ENCODE measurements at places on chromosomes 2 and 18. TPM values are rescaled to one million over a fixed set of nuclear protein-coding genes. Genes with fewer than 3 reads are reported as not detected.

GRCh38 chr2:10741139-10741538, 19.7 kb downstream of the ATP6V1C2 start:
- no peak for DNase-seq

GRCh38 chr2:25078170-25079049, 36.5 kb downstream of the EFR3B start:
- DNase-seq, result peak; percentile 23

C18orf54 gene
- 8.1 TPM for total RNA-seq

VIT gene
- total RNA-seq, result not detected

- no peak for DNase-seq
These were observed 1711.2 kb upstream of the CELF4 start for GRCh38 chr18:39276764-39277163.

DRC1 gene
- total RNA-seq, result 0.07 TPM

ZEB2 gene
- total RNA-seq, result not detected

SP5 gene
- total RNA-seq, result 86.9 TPM

- no peak for DNase-seq
These were observed 108.2 kb upstream of the CTDP1 start for GRCh38 chr18:79571211-79572092.

DNA sequence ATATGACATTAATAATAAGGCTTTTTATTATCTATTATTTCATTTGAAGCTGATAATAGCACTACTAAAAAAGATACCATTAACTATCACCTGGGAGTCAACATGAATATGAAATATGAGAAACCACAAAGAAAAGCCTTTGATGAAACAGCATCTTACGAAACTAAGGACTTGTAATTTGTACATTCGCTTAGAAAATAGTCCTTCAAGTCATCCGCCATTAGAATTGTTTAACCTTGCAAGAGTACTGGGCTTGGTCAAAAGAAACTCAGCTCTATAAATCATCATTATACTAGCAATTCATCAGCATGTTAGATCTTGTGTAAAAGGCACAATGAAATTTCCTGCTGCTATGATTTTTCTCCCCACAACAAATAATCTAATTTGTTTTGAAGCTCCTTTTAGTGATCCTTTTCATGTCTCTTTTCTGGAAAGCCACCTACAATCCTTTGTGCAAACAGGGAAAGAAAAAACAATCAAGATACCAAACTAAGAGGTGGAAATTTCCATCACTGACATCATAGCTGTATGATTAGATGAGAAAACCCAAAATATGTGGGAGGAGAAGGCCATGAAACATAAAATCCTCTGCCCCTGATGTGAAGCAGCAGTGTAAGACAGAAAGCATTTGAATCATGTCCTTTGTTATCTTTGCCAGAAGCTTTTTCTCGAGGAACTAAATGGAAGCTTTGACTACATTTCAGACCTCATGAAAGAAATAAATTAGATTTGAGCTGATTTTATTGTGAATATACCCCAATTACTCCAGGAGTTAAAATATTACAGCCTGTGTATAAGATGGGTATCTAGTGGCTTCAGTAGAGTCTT, 31.2 kb downstream of the SCN9A start:
- peak; percentile 70 for DNase-seq

- no peak for DNase-seq
These were observed 1228.3 kb upstream of the FAM98A start for GRCh38 chr2:34827398-34827797.

- no peak for DNase-seq
These were observed 20.8 kb upstream of the SOS1 start for GRCh38 chr2:39141334-39142271.
